ENCODE measurements at places on chromosomes 12 and 14. TPM values are rescaled to one million over a fixed set of nuclear protein-coding genes. Genes with fewer than 3 reads are reported as not detected.

DNA sequence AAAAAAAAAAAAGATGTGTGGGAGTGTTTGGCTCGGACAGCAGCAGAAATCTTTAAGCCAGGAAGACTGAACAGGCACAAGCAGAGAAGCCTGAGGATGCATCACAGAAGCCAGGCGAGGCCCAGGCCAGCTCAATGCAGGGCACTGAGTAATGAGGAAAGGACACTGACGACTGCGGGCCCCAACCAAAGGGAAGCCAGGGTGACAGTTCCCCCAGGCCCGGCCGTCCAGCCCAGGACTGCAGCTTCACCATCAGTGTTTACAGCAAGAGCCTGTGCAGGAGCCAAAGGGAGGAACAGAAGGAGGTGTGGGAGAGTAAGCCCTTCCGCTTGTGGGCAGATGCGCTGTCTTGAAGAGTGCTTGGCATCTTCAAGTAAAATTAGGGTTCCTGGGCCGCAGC, 205.3 kb upstream of the SFSWAP start:
- DNase-seq = no peak

GRCh38 chr12:100448656-100449055, 25.0 kb upstream of the NR1H4 start:
- no peak for DNase-seq

DNA sequence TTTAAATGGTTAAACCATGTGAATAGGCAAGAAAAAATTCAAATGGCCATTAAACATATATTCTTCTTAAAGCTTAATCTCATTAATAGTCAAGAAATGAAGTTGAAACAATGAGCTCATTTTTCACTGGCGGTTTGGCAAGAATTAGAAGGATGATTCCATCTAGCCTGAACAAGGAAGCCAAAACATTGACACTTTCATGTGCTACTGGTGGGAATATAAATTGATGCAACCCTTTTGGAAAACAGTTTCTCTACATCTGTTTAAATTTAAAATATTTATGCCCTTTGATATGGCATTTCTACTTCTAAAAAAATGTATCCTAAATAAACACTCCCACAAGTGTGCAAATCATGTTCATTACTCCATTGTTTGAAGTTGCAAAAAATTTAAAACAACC, 174.7 kb upstream of the HIF1A start:
- no peak for DNase-seq

GRCh38 chr14:90301668-90302090, 30.1 kb downstream of the NRDE2 start:
- no peak for DNase-seq

- DNase-seq = no peak
These were observed 13.4 kb downstream of the C12orf50 start for GRCh38 chr12:88015825-88016224.

DNA sequence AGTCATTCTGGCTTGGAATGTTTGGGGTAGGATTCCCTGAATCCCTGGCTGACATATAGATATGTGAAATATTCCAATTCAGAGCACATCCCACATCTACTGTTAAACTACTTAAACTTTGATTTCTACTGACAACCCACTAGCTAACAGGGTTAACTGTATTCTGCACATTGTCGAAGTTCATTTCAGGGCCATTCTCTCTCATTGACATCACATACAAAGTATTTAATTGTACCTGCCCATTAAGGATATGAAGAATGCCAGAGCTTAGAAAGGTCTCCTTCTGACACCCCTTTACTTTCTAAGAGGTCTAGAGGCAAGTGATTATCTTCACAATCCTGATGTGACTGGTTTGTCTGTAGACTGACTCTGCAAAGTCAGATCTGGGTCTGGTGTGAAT, 2.8 kb upstream of the DCN start:
- no peak for DNase-seq

GRCh38 chr12:27906127-27906500, 66.4 kb downstream of the PTHLH start:
- DNase-seq = no peak

DNA sequence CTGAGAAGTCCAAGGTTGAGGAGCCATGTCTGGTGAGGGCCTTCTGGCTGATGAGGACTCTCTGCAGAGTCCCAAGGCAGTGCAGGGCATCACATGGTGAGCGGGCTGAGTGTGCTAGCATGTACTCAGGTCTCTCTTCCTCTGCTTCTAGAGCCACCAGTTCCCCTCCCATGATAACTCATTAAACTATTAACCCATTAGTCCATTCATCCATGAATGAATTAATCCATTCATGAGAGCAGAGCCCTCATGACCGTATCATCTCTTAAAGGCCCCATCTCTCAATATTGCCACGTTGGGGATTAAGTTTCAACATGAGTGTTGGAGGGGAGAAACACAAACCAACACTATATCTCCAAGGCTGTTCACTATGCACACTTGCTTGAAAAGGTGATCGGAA, 83.7 kb downstream of the TMEM30B start:
- DNase-seq = no peak

DNA sequence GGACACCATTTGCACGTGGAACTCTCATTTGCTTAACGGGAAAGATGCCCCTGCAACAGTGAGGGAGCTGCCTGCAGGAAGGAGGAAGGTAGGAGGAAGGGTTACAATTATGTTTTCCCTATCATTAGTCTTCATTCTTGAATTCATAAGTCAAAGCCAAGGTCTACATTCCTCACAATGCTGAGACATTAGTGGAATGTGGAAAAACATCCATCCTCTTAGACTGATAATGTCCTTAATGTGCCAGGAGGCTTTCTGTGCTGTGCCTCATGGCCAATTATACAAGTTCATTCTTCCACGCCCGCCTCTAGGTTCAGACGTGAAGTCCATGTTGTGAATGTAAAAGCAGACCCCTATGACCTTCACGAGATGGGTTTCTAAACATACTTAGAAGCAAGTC, 1212.4 kb upstream of the TMEM132C start:
- no peak for DNase-seq

GRCh38 chr12:89857652-89858274, 149.1 kb upstream of the ATP2B1 start:
- no peak for DNase-seq

DNA sequence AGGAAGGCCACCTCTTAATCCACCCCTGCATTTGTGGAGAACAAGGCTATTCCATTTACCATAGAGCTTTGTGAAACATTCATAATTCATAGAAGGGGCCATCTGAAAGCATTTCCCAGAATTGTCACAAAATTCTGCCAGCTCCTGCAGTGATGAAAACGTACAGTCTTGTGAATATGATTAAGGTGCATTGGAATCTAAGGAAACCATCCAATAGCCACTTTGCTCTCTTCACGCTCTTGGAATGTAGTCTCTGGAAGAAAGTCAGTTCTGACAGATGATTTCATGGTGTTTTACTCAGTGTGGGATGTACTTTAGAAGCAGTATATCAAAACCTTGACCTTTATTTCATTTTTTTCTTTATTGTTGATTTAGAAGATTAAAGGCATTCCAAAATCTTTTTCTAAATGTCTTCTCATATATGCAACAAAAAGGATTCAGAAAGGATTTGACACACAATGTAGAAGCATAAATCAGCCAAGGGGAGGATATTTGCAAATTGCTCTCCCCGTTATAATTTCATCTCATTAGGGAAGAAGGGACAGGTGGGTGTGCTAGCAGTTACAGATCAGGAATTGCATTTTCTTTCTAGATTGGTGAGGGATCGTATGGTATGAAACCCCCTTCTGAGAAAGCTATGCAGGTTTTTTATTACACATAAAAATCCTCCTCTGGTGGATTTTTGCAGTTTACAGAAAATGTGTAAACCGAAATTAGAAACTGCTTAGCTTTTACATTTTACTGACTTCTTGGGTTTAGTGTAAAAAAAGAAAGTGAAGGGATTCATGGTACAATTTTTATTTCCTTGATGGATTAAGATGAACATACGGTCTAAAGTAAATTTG, 390.2 kb downstream of the LRIG3 start:
- no peak for DNase-seq

DNA sequence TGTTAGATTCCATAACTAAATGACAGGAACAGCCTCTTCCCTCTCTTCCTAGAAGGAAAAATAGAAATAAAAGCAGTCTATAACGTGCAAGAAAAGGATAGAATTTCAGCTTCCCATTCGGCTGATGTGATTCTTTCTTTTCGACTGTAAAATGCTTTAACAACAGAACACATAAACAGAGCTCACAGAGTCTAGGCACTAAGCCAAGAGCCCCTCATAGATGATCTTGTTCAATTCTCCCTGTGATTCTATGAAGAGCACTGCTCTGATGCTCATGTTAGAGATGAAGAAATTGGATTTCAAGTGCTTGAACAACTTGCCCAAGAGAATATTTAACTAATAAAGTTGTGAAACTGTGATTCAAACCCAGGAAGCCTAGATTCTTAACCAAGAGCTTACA, 232.7 kb downstream of the RPAP3 start:
- DNase-seq = no peak

FAM186B gene
- 0.21 TPM for total RNA-seq

TOMM20L gene
- total RNA-seq = not detected

KRT71 gene
- total RNA-seq = 61.7 TPM

ADAM20 gene
- total RNA-seq = not detected

KRT77 gene
- total RNA-seq = 122 TPM

MYO1H gene
- not detected for total RNA-seq

ACSM4 gene
- not detected for total RNA-seq

Measured in lower leg skin (tissue), 4 donors.